ENCODE measurements at places on chromosomes 7 and 10. TPM values are rescaled to one million over a fixed set of nuclear protein-coding genes. Genes with fewer than 3 reads are reported as not detected.

Gene FKBP6
- 0.15 TPM for polyA plus RNA-seq

DNA sequence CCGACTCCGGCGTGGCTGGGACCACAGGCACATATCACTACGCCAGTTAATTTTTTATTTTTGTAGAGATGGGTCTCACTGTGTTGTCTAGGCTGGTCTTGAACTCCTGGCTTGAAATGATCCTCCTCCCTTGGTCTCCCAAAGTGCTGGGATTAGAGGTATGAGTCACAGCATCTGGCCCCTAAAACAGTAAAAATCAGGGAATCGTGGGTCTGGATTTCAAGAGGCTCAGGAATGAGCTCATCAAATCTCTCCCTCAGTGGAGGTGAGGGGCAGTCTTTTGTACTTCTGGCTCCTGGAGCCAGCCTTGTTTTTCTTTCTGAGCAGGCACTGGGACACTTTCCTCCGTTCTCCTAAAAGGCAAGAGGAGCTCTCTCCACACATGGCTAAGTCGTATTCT is 32.1 kb upstream of the RHEB start:
- H3K36me3 ChIP-seq, result peaks cover 7% of the 10 kb centered on the region
- no peak overlapping the region for H3K4me3 ChIP-seq

DNA sequence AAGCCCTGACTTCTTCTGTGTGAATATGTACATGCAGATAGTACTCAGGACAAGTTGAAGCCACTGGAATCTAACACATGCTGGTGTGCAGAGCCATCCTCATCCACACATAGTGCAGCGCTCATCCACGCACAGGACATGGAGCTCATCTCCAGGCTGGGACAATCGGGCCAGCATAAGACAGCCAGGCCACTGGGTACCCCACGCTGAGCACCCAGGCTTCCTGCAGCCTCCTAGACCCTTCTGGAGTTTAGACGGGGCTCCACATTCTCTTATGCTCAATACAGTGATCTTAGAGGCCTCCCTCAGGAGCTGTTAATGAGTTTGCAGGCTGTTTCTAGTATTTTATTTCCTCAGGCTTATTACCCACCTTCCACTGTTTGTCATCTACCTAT is 238.9 kb downstream of the TNS3 start:
- no peaks in the 10 kb centered on the region for H3K27me3 ChIP-seq
- H3K4me1 ChIP-seq, result no peaks in the 10 kb centered on the region
- no peak overlapping the region for H3K4me3 ChIP-seq
- peak; percentile 41 for DNase-seq

GRCh38 chr7:26195867-26196657 is 4.5 kb downstream of the HNRNPA2B1 start:
- H3K27ac ChIP-seq, result peak overlapping the region; percentile 10
- H3K4me1 ChIP-seq, result peaks cover 69% of the 10 kb centered on the region
- H3K36me3 ChIP-seq, result peaks cover 62% of the 10 kb centered on the region
- no peaks in the 10 kb centered on the region for H3K27me3 ChIP-seq

- H3K27ac ChIP-seq, result peak overlapping the region; percentile 74
- peaks cover 3% of the 10 kb centered on the region for H3K36me3 ChIP-seq
- no peaks in the 10 kb centered on the region for H3K27me3 ChIP-seq
- H3K4me1 ChIP-seq, result peaks cover 55% of the 10 kb centered on the region
These were observed 40.6 kb downstream of the CYP17A1 start for GRCh38 chr10:102796407-102797176.

GRCh38 chr7:95693551-95694333 is 78.6 kb upstream of the DYNC1I1 start:
- no peak overlapping the region for H3K4me3 ChIP-seq
- no peaks in the 10 kb centered on the region for H3K27me3 ChIP-seq
- DNase-seq, result no peak
- H3K27ac ChIP-seq, result no peak overlapping the region

DNA sequence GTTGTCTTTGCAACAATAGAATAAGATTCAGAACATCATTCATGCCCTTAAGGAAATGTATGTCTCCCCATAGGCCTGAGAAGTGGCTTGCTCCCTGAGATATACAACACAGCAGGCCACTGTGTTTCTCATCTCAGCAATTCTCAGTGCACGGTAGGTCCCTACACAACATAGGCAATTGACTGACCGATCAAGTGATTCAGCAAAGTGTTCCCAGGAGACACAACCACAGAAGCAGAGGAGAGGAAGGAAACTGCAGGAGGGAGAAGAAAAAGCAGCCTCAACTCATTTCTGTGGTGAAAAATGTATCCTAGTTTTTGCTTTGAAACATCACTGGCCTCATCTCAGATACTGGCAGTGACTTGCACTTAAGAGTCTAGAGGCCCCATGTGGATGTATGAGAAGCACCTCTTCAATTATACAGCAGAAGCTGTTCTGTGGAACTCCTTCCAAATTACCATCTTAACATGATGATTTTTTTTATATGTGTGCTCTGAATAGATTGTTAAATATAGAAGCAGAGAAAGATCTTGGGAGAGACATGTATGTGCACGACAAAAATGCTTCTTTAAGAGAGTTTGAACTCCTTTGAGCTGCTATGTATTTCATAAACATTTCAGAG is 306.8 kb downstream of the XPNPEP1 start:
- DNase-seq, result no peak
- H3K4me3 ChIP-seq, result no peak overlapping the region
- no peaks in the 10 kb centered on the region for H3K27me3 ChIP-seq
- no peak overlapping the region for H3K27ac ChIP-seq

GRCh38 chr10:27638071-27638750 is 107.4 kb downstream of the MKX start:
- H3K27me3 ChIP-seq, result no peaks in the 10 kb centered on the region
- H3K36me3 ChIP-seq, result no peaks in the 10 kb centered on the region
- no peaks in the 10 kb centered on the region for H3K4me1 ChIP-seq
- H3K4me3 ChIP-seq, result no peak overlapping the region

DNA sequence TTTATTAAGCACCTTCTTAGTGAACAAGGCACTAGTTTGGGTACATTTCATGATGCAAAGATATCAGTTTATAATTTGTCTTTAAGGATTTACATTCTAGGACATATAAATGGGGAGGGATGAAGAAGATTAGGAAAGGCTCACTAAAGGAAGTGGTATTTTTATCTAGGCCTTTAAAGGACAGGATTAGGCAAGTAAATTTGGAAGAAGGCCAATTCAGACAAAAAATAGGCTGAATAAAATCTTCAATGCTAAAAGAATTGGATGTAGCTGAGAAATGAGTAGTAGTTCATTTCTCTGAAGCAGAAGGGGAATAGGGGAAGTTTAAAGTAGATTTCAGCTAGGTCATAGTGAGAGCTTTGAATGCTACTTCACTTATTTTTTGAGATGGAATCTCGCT is 4.8 kb upstream of the FAM24B start:
- no peak for DNase-seq
- H3K27ac ChIP-seq, result no peak overlapping the region
- H3K4me1 ChIP-seq, result no peaks in the 10 kb centered on the region
- no peak overlapping the region for H3K4me3 ChIP-seq

DNA sequence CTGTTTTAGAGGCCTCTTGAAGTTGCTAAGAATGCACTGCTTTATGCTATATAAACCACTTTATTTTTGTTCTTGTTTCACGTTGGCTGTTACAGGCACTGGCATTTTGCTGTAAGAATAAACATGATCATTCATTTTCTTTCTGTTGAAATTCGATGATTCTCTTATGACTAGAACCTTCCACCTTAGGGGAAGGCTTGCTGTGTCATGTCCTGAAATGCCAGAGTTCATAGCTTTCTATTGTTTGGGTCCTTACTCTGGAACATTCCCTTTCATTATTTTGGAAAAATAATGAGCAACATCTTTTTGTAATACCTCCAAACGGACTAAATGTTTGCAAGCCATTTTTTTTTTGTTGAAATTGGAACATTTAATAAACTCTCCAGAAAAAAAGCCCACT is 495.1 kb upstream of the POT1 start:
- DNase-seq, result no peak
- H3K36me3 ChIP-seq, result no peaks in the 10 kb centered on the region
- H3K4me1 ChIP-seq, result no peaks in the 10 kb centered on the region
- no peak overlapping the region for H3K4me3 ChIP-seq
- H3K27me3 ChIP-seq, result no peaks in the 10 kb centered on the region

Gene PUS7
- polyA plus RNA-seq, result 3.9 TPM

DNA sequence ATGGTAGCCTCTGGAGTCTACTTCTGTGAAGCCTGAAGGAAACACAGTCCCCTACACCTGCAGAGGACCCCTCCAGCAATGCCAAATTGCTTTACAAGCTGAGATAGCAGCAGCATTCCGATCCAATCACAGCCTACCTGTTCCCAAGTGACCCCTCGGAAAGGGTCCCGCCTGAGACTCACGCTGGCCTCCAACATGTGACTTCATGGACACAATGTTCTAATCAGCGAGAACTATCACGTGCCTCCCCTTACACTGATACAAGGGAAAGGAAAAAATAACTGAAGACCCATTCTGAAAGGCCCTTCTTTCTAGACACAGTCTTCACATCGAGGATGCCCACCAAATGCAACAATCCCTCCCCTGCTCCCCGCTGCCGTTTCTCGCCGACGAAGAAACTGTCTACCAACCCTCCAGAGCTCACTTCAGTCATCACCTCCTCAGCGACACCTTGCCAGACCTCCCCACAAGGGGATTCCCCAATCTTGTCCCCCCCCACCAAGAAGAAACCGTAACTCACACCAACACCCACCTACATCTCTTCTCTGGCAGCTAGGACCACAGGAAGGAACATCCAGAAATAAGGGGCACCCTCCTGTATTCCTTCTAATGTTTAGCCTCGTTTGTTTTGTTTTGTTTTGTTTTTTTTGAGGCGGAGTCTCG is 1.8 kb downstream of the SNX8 start:
- H3K36me3 ChIP-seq, result peaks cover 12% of the 10 kb centered on the region
- peaks cover 82% of the 10 kb centered on the region for H3K4me1 ChIP-seq
- peak overlapping the region; percentile 98 for H3K27ac ChIP-seq
- DNase-seq, result no peak
- H3K4me3 ChIP-seq, result peak overlapping the region; percentile 91

GRCh38 chr7:83976302-83976701 is 218.3 kb downstream of the SEMA3A start:
- no peak for DNase-seq
- no peaks in the 10 kb centered on the region for H3K4me1 ChIP-seq
- H3K36me3 ChIP-seq, result no peaks in the 10 kb centered on the region
- no peak overlapping the region for H3K27ac ChIP-seq

DNA sequence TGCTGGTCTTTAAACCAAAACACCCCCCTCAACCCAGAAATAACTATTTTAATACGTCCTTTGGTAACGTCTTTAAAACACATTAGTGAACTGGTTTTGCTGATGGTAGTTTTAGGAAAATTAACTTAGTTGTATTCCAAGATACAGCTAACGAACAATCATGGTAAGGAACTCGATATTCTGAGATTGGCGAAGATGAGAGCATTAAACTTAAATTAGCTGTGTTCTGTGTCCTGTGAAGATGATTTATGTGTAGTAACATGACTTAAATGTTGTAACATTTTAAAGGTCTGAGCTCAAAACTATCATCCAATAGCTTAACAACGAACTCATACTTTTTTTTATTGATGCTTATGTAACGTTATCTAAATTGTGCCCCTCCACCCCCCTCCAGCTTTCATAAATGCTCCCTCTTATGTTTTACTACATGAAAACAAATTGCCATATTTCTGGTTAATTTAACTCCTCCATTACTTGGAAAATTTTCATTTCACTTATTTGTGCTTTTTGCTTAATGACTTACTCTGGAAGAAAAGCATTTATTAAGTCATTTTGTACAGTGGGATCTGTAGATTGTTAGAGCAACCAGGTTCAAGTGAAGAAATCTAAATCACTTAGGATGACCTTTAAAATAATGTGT is 1.7 kb downstream of the SDK1 start:
- no peaks in the 10 kb centered on the region for H3K36me3 ChIP-seq
- H3K4me1 ChIP-seq, result peaks cover 27% of the 10 kb centered on the region

- no peaks in the 10 kb centered on the region for H3K27me3 ChIP-seq
- H3K4me1 ChIP-seq, result peaks cover 4% of the 10 kb centered on the region
- no peak overlapping the region for H3K4me3 ChIP-seq
- DNase-seq, result no peak
These were observed 259.3 kb downstream of the SNX13 start for GRCh38 chr7:17680943-17681351.

Gene AUTS2
- 6.1 TPM for polyA plus RNA-seq

Gene KCNMA1
- polyA plus RNA-seq, result 21.7 TPM

GRCh38 chr7:151063212-151063561 is 3.8 kb downstream of the SLC4A2 start:
- H3K4me1 ChIP-seq, result peaks cover 39% of the 10 kb centered on the region
- DNase-seq, result no peak
- H3K4me3 ChIP-seq, result no peak overlapping the region
- H3K27ac ChIP-seq, result no peak overlapping the region
- no peaks in the 10 kb centered on the region for H3K27me3 ChIP-seq

- peaks cover 12% of the 10 kb centered on the region for H3K4me1 ChIP-seq
- H3K36me3 ChIP-seq, result no peaks in the 10 kb centered on the region
- peak overlapping the region; percentile 50 for H3K27ac ChIP-seq
- no peak for DNase-seq
- no peaks in the 10 kb centered on the region for H3K27me3 ChIP-seq
- H3K4me3 ChIP-seq, result no peak overlapping the region
These were observed 44.0 kb upstream of the ANKRD1 start for GRCh38 chr10:90964781-90965465.

GRCh38 chr10:14456218-14456869 is 125.6 kb upstream of the FRMD4A start:
- no peaks in the 10 kb centered on the region for H3K27me3 ChIP-seq
- no peaks in the 10 kb centered on the region for H3K36me3 ChIP-seq
- no peak overlapping the region for H3K27ac ChIP-seq
- no peaks in the 10 kb centered on the region for H3K4me1 ChIP-seq

DNA sequence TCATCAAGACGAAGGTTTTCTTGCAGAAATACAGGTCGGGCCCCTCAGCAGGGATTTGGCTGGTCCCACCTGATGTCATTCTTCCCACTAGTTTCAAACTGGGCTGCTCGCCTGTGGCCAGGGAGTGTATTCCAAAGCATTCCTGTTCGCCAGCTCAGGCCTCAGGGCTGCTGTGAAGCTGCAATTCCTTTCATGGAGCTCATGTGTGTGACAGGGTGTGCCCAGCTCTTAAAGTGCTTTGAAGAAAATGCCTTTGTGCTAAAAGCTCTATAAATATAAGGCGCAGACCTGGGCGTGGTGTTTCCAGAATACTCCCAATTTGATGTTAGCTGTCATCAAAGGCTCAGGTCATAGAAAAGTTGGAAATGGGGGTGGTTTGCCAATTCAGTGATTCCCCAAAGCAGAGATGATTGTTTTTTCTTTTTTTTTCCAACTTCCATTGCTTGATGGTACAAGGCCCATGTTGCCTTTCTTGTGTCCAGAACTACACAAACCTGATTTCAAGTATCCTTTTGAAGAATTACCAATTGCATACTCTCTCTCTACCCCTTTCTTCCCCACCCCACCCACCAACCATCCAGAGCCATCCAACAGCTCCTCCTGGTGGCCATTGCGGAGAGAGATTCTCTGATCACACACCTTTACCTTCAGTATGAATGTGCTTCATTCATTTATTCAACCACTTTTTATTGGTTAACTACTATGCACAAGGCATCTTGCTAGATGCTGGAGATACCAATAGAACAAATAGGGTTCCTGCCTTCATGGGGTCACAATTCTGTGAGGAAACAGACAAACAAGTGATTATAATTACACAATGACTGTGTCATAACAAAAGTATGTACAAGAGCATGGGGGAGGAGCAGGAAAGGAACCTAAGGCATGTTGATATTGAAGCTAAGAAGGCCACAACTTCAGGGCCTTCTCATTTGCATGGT is 297.3 kb upstream of the LYZL1 start:
- H3K27ac ChIP-seq, result no peak overlapping the region
- no peaks in the 10 kb centered on the region for H3K36me3 ChIP-seq
- no peak overlapping the region for H3K4me3 ChIP-seq
- no peaks in the 10 kb centered on the region for H3K4me1 ChIP-seq
- DNase-seq, result no peak
- H3K27me3 ChIP-seq, result no peaks in the 10 kb centered on the region
